ENCODE measurements at places on chromosomes 5 and 9. TPM values are rescaled to one million over a fixed set of nuclear protein-coding genes. Genes with fewer than 3 reads are reported as not detected.

DNA sequence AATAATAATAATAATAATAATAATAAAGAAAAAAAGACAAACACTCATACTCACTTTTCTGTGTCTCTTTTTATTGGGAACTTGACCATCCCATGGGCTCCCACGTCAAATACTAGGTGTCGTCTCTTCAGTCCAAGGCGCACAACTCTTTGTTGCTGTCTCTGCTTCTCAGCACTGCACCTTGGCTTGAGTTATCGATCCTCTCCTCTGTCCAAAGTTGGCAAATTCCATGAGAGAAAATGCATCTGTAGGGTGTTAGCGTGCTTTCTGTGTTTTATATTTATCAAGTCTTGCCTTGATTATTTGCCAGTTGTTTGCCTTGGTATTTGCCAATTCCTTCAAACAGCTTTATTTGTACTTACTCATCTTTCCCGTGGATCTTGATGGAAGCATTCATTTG, 653.7 kb downstream of the CDH18 start:
- no peak overlapping the region for H3K27ac ChIP-seq
- H3K27me3 ChIP-seq, result no peaks in the 10 kb centered on the region
- no peak for DNase-seq
- no peaks in the 10 kb centered on the region for H3K4me1 ChIP-seq
- H3K4me3 ChIP-seq, result no peak overlapping the region
- H3K36me3 ChIP-seq, result no peaks in the 10 kb centered on the region

The SLC1A1 gene
- 2.0 TPM for total RNA-seq

GRCh38 chr5:167361795-167362194, 929.6 kb upstream of the WWC1 start:
- no peaks in the 10 kb centered on the region for H3K27me3 ChIP-seq
- H3K4me1 ChIP-seq, result no peaks in the 10 kb centered on the region
- H3K36me3 ChIP-seq, result no peaks in the 10 kb centered on the region
- H3K4me3 ChIP-seq, result no peak overlapping the region
- DNase-seq, result no peak
- no peak overlapping the region for H3K27ac ChIP-seq

The CLIC3 gene
- 2.5 TPM for total RNA-seq

- peaks cover 14% of the 10 kb centered on the region for H3K4me1 ChIP-seq
- H3K27ac ChIP-seq, result peak overlapping the region; percentile 13
- no peak overlapping the region for H3K4me3 ChIP-seq
- H3K36me3 ChIP-seq, result no peaks in the 10 kb centered on the region
These were observed 224.9 kb downstream of the EBF1 start for GRCh38 chr5:158874792-158875191.

DNA sequence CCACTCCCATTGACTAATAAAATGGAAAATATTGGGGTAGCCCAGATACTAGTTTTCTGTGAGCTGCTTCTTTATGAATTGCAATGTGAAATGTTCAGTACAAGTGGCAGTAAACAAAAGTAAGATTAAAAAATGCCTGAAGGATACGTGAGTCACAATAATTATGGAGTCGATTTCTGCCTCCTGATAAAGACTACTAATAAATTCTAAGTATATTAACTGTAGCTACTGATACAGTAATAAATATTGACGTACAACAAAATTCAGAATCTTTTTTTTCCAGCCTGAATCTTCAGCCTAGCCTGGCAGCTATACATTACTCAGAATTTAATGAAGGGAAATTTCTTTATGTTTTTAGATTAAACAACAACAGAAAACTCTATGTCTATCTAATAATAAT, 218.1 kb downstream of the MPDZ start:
- H3K4me1 ChIP-seq, result no peaks in the 10 kb centered on the region
- H3K27me3 ChIP-seq, result no peaks in the 10 kb centered on the region
- H3K27ac ChIP-seq, result no peak overlapping the region
- H3K4me3 ChIP-seq, result no peak overlapping the region
- no peak for DNase-seq

DNA sequence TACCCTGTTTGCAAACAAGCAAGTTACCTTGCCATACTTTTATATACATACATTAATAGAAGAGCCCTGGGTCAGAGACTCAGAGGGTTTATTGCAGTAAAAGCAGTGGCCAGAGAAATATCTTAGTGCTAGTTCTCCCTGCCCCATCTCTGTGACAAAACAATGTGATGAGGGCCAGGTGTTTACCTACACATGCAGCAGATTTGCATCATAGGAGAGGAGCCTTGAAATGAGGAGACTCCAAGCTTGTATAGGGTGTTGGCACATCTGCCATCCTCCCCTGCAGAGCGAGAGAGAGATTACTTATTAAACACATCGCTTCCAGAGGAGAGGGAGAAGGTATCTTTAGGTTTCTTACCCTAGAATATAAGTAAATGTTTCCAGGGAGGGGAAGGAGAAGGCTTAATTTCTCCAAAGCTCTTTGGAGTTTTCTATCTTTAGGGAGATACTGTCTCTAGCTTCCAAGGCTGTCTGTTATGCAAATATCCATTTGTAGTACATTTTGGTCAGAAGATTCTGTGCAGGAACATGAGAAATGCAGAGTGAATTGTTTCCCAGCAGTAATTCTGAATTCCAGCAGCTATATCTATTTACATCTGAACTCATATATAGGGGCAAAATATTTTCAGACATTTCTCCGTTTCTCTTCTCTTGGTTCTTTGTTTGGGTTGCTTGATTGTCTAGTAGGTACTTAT, 15.7 kb downstream of the FER start:
- H3K4me1 ChIP-seq, result no peaks in the 10 kb centered on the region
- DNase-seq, result no peak
- no peak overlapping the region for H3K27ac ChIP-seq
- H3K4me3 ChIP-seq, result no peak overlapping the region
- no peaks in the 10 kb centered on the region for H3K36me3 ChIP-seq
- no peaks in the 10 kb centered on the region for H3K27me3 ChIP-seq

The PPP3R2 gene
- total RNA-seq, result not detected

DNA sequence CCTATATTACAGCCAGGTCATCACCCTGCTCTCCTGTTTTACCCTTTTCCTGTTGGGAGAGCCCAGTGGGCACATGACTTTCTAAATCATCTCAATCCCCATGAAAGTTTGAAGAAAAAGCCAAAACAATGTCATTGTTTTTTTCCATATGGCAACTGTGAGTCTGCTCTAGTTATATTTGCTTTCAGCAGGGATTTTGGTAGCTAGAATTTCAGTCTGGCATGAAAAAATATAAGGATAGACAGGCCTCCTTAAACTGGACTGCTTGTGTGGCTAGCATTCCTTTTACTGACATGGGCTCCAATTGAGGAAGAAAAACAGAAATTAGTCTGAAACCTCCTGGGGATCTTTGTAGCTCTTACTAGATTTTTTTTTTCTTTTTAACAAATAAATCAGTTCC, 25.6 kb downstream of the MOCS2 start:
- H3K36me3 ChIP-seq, result peaks cover 21% of the 10 kb centered on the region
- no peaks in the 10 kb centered on the region for H3K4me1 ChIP-seq
- no peak overlapping the region for H3K4me3 ChIP-seq
- H3K27me3 ChIP-seq, result no peaks in the 10 kb centered on the region

GRCh38 chr9:128886211-128886891, 4.4 kb downstream of the LRRC8A start:
- peaks cover 80% of the 10 kb centered on the region for H3K4me1 ChIP-seq
- H3K4me3 ChIP-seq, result no peak overlapping the region
- peak overlapping the region; percentile 99 for H3K27ac ChIP-seq
- DNase-seq, result no peak

The DPYSL3 gene
- total RNA-seq, result 295 TPM

GRCh38 chr9:91017245-91017644, 215.6 kb downstream of the SYK start:
- no peaks in the 10 kb centered on the region for H3K36me3 ChIP-seq
- H3K4me1 ChIP-seq, result no peaks in the 10 kb centered on the region
- H3K27ac ChIP-seq, result no peak overlapping the region
- H3K4me3 ChIP-seq, result no peak overlapping the region
- DNase-seq, result peak; percentile 72

DNA sequence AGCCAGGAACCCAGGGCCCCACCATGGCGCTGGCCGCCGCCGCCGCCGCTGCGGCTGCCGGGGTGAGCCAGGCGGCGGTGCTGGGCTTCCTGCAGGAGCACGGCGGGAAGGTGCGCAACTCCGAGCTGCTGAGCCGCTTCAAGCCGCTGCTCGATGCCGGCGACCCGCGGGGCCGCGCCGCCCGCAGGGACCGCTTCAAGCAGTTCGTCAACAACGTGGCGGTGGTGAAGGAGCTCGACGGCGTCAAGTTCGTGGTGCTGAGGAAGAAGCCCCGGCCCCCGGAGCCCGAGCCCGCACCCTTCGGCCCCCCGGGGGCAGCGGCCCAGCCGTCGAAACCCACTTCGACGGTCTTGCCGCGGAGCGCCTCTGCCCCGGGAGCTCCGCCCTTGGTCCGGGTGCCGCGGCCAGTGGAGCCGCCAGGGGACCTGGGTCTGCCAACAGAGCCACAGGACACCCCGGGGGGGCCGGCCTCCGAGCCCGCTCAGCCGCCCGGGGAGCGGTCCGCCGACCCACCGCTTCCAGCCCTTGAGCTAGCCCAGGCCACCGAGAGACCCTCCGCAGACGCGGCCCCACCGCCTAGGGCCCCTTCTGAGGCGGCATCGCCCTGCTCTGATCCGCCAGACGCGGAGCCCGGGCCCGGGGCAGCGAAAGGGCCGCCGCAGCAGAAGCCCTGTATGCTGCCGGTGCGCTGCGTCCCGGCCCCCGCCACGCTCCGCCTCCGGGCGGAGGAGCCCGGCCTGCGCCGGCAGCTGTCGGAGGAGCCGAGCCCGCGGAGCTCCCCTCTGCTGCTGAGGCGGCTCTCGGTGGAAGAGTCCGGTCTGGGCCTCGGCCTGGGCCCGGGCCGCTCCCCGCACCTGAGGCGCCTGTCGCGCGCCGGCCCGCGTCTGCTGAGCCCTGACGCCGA, 749 bp downstream of the SOWAHA start:
- H3K4me1 ChIP-seq, result peaks cover 14% of the 10 kb centered on the region
- DNase-seq, result no peak
- no peaks in the 10 kb centered on the region for H3K36me3 ChIP-seq
- H3K4me3 ChIP-seq, result peak overlapping the region; percentile 55

The DPM2 gene
- total RNA-seq, result 9.8 TPM

DNA sequence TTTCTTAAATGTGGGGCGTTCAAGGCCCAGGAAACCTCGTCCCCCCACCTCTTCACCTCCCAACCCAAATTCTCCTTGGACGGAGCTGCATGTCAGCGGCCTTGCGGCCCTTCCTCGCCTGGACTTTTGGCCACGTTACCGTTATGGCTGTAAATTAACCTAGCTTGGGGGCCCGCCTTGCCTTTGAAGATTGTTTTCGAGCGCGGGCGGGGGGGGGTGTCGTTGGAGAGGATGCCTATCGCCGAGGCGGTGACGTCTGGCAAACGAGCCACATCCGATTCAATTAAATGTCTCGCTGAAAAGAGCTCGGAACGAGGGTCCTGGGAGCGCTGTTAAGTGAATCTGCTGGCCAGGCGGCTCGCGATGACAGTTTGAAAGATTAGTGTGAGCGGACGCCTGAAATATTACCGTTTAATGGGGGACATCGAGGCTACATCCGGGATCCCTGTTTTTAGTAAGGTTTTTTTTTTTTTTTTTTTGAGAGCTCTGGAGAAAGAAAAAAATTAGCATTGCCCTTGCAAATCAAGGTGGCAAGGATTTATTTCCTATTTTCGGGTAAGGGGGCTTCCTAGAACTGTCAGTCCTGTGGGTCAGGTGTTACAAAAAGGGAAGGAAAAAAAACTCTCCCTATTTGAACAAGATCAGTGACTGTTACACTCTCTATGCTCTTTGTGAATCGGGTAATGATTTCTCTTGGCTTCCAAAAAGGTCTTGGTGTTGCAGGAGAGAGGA, 2.3 kb upstream of the NKX2-5 start:
- H3K27ac ChIP-seq, result no peak overlapping the region
- peaks cover 71% of the 10 kb centered on the region for H3K4me1 ChIP-seq
- peaks cover 100% of the 10 kb centered on the region for H3K27me3 ChIP-seq
- DNase-seq, result no peak

The PCDHGC5 gene
- 0.71 TPM for total RNA-seq

The ITK gene
- 2.1 TPM for total RNA-seq

The DMXL1 gene
- total RNA-seq, result 43.2 TPM

- no peak overlapping the region for H3K27ac ChIP-seq
- H3K36me3 ChIP-seq, result peaks cover 55% of the 10 kb centered on the region
- no peaks in the 10 kb centered on the region for H3K4me1 ChIP-seq
- H3K27me3 ChIP-seq, result no peaks in the 10 kb centered on the region
These were observed 26.0 kb downstream of the SLC31A2 start for GRCh38 chr9:113176803-113177202.

The FAM153A gene
- 3.3 TPM for total RNA-seq

The STK10 gene
- total RNA-seq, result 18.9 TPM

DNA sequence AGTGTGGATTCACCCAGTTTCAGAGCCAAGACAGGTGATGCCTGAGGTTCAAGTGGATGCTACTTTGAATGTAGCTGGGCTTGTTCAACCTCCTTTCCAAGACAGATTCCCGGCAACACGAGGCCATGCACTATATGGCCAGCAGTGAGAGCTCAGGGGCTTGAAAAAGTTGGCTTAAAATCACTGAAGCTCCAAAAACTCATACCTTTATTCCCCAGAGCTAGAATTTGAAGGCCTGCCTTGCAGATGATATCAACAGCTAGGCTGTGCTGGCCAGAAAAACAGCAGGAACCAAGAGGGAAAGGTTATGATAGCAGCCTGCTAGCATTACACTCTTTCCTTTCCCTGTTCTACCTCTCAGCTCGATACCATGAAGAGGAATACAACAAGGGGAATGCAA, 120.2 kb upstream of the DAB2 start:
- peaks cover 18% of the 10 kb centered on the region for H3K4me1 ChIP-seq
- no peaks in the 10 kb centered on the region for H3K27me3 ChIP-seq
- H3K4me3 ChIP-seq, result no peak overlapping the region
- no peak overlapping the region for H3K27ac ChIP-seq
- no peak for DNase-seq

The CNTFR gene
- 1.8 TPM for total RNA-seq
